Hippocampal formation (tissue), 2 donors: ENCODE measurements at places on chromosomes 6 and 20.

DNA sequence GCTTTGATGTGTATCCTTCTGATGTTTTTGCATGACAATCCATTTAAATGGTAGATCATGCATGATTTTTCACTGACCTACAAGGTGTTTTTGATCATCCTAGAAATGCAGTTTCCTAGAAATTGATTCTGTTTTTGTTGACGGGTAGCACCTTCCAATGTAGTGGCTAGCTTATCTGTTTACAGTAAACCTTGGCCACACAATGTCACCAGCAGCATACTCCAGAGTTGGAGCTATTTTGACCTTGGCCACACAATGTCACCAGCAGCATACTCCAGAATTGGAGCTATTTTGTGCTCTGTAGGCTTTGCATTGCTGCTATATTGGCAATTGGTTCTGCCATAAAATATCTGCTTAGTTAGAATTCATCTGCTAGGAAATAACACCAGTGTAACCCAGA lies 74.6 kb upstream of the NAA20 start:
- DNase-seq, result no peak

- DNase-seq, result no peak
Observed at GRCh38 chr6:157724960-157725741, 97.9 kb upstream of the SNX9 start.

DNA sequence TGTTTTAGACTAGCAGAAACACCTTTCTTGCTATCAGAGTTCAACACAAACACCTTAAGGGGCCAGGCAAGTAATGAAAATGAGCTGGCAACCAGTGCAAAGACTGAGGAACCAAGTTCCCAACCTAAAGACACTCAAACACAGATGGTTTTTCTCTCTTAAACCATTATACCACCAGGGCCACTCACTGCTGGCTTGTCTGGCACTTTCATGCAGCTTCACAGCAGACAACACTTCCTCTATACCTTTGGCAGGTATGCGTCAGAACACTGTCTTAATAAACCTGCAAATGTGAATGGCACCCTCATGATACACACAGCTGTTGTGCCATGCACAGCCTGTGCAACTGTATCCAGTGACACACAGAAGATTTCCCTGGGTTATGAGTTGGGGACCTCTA lies 41.6 kb downstream of the NFATC2 start:
- no peak for DNase-seq

DNA sequence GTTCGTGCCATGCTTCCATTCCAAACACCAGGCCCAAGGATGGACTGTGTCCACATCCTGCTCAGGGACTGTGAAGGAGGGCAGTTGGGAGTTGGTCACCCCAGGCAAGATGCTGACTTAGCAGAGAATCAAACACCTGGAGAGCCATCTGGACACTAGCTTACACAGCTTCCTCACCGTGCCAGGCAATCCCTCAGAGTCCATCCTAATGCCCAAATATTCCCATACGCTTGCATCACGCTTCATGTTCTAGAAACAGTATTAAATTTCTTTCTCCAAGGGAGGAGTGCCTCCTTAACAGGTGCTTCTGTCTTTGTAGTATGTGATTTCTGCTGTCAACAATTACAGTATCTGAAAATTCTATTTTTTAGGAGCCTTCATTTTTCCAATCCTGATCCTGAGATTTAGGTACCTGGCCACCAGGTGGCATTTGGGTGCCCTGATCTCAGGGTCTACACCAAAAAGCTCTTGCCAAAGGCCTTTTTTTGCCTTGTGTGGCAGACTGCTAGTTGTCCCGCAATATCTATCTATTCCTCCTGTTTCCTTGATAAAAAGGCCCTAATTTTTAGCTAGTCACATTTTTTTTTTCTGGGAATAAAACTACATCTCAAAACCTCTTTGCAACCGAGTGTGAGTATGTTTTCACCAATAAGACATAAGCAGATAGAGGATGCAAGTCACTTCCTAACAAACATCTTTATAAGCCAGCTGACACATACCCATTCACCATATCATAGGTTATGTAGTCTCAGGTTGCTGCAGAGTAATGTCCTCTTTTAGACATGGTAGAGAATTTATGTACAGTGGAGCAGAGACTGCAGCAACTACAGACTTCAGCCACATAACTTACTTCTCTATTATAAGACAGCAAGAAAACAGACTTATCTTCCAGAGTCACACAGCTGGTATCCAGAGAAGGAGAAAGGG lies 85.0 kb downstream of the PREP start:
- DNase-seq, result no peak

DNA sequence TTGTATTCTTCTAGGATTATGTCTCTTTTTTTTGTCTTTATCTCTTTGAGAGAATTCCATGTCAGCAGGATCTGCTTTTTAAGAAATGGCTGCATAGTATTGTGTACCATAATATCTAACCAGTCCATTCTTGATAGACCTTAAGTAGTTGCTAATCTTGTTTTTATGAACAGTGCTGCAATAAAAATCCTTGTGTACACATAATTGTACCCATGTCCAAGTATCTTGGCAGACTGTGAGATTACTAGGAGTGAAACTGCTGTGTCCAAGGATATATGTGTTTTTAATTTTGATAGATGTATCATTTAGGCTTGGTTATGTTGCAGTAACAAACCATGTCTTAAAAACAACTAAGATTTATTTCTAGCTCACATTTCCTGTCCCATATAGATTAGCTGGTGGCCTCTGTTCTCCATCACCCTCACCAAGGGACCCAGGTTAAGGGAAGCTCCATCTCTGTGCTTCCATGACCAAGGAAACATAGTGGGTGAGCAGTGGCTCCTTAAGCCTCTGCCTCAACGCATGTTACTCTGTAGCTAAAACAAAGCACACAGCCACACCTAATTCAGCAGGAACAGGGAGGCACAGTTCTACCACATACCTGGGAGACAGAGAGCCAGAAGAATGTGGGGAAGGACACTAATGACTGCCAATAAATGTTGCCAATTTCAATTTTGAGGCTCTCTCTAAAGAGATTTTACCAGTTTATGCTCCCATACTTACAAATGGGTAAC lies 12.1 kb upstream of the SUMO4 start:
- DNase-seq, result no peak

DNA sequence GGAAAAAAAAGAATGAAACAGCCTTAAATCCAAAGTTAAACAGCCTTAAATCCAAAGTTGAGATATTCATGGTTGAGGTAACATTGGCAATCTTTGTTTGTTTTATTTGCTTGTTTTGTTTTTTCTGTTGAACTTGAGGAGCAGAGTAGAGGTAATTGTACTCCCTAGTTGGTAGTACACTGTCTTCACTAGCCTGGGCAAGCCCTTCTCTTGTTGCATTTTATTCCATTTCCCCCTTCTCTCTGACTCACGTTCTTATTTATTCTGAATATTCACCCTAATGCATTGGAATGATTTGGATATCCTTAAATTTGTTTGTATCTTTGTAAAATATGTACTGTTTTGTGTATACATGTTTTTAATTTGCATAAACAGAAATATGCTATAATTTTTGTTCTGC lies 397.6 kb downstream of the CDC5L start:
- DNase-seq, result no peak

- no peak for DNase-seq
Observed at GRCh38 chr20:18635380-18635779, 47.5 kb downstream of the DTD1 start.

- DNase-seq, result peak; percentile 81
Observed at GRCh38 chr20:4956200-4956810, 45.0 kb downstream of the SLC23A2 start.

DNA sequence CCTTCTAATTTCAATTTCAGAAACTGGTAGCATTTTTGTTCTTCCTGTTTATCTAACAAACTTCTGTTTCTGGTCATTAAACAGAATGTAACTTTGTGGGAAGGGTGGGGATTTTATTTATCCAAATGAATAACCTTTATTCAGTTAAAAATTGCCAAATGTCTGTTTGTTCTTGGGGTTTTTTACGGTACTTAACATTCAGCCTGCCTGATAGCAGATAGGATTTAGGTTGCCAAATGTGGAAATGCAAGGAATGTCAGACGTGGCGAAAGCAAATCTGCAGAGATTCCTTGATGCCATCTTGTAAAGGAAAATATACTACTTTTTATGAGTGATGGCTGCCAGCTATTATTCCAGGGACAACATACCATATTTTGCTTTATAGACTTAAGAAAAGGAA lies 95.7 kb downstream of the LYRM2 start:
- DNase-seq, result no peak

DNA sequence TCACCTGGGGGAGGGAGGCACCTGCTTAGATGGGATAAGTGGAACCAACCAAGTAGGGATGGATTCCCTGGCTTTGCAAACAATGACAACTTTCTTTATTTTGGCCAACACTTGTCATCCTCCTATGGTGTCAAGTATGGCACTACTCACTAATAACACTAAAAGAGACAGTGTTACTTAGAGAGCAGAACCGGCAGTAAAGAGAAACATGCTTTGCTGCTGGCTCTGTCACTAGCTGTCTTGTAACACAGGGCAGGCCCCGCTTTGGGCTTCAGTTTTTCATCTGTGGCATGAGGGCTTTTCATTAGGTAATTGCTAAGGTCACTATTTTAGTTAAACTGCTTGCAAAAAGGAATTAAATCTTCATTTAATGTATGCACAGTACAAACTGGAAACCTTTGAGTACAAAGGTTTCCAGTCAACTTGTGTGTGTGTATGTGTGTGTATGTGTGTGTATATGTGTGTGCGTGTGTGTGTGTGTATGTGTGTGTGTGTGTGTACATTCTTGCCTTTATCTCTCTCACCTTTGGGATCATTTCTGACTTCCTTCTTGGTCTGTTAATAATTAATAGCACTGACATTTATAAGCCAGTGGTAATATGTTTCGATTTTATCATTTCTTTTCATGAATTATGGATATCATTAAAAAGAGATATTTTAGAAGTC lies 64.7 kb downstream of the BTBD3 start:
- DNase-seq, result no peak

DNA sequence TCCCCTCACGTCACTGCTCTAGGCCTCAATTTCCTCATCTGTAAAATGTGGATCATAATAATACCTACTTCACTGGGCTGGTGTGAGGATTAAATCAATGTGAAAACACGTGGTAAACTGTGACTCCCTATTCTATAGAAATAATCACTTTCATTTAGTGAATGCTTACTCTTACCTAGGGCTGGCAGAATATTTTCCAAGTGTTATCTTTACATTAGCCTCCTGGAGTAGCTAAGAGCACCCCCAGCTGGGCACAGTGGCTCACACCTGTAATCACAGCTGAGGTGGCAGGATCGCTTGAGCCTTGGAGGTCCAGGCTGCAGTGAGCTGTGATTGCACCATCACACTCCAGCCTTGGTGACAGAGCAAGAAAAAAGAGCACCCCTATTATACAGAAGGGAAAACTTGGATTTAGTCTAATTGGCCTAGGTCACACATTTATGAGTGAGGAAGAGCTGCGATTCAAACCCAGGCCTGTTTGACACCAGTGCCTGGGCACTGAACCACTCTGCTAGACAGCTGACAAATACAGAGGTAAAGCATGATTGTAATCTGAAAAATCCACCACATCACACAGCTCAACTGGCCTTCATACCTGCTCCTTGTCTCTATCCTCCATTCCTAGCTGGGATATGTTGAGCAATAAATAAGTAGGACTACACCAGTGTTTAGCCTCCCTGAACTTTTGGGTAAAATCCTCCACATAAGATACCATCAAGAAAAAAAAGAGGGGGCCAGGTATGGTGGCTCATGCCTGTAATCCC lies 1.4 kb upstream of the SNTA1 start:
- DNase-seq, result no peak

DNA sequence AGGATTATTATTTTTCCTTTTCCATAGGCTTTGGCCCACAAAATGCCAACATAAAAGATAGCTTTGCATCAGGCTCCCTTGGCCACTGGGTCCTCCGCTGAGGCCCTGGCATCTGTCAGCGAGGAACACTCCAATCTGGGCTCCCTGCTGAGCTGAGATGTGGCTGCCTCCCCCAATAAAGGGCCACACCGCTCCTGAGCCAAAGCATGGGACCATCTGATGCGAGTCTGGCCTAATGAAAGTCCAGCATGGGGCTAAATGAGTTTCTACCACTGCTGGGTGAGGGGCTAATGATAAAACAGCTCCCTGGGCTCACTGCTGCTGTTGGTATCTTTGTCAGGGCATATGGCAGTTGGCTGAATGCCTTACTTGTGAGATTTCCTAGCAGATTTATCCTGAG lies 817.5 kb upstream of the SLC35B3 start:
- DNase-seq, result no peak

GRCh38 chr20:19025430-19026120 lies 186.9 kb upstream of the SLC24A3 start:
- DNase-seq, result no peak

GRCh38 chr20:19181552-19181951 lies 30.9 kb upstream of the SLC24A3 start:
- no peak for DNase-seq

GRCh38 chr20:40508821-40509220 lies 180.2 kb downstream of the MAFB start:
- no peak for DNase-seq

GRCh38 chr20:63518946-63519667 lies 1.5 kb upstream of the PPDPF start:
- DNase-seq, result no peak

GRCh38 chr6:4394786-4395185 lies 259.4 kb upstream of the ECI2 start:
- DNase-seq, result no peak

GRCh38 chr20:17673084-17673483 lies 9.0 kb downstream of the RRBP1 start:
- DNase-seq, result no peak

DNA sequence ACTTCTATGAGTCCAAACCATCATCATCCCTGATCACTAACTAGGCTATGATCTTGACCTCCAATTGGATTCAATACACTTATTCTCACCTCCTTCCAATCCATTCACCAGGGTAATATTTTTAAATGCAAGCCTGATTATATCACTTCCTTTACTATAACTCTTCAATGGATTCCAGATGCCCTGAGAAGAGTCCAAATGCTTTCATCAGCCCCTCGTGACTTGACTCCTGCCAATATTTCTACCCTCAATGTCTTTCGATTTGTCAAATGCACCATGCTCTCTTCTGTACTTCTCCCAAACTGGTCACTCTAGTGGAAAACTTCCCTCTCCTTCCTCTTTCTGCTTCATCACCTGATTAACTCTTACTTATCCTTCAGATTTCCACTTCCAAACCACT lies 70.8 kb downstream of the CD164 start:
- no peak for DNase-seq

- no peak for DNase-seq
Observed at GRCh38 chr6:127131275-127131674, 12.8 kb downstream of the RSPO3 start.

DNA sequence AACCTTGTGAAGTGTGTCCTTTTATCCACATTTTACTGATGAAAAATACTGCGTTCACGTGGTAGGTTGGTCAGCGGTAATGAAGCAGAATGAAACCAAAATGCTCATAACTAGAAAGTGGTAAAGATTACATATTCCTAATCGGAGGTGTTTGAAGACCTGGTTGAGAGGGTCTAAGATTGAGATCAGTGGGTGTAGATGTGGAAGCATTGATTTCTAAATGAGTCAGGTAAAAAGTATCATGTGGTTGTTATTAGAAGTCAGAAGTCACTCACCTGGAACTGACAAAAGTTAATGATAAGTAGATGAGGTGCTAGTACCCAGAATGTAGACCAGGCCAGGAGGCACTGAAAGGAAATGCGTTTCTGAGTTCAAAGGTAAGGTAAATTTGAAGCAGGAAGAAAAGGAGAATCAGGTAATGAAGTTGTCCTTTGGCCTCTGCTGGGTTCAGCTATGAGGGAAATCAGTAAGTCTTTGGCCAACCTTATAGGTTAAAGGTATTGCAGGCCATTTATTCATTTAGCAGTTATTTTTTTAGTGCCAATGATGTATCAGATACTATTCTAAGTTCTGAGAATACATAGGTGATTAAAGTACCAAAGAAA lies 31.2 kb downstream of the FAM83B start:
- no peak for DNase-seq
